ENCODE measurements at places on chromosomes 1 and 21. TPM values are rescaled to one million over a fixed set of nuclear protein-coding genes. Genes with fewer than 3 reads are reported as not detected.
A peak's percentile ranks its signal among the peaks of the same experiment; 100 is the strongest.

The TRIM67 gene
- not detected for total RNA-seq

DNA sequence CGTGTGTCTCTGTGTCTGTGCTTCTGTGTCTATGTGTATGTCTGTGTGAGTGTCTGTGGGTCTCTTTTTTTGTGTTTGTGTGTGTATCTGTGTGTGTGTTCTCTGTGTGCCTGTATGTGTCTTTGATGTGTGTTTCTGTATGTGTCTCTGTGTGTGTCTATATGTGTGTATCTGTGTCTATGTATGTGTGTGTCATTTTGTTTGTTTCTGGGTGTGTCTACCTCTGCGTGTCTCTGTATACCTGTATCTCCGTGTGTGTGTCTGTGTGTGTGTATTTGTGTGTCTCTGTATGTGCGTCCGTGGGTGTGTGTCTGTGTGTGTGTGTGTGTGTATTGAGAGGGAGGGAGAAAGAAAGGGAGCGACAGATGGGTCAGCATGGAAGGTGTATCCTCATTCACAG is 106.3 kb upstream of the TRABD2B start:
- no peaks in the 10 kb centered on the region for H3K4me1 ChIP-seq
- H3K27me3 ChIP-seq: peaks cover 28% of the 10 kb centered on the region
- no peak overlapping the region for H3K27ac ChIP-seq
- H3K36me3 ChIP-seq: no peaks in the 10 kb centered on the region

- H3K27ac ChIP-seq: no peak overlapping the region
- H3K4me3 ChIP-seq: no peak overlapping the region
- DNase-seq: no peak
- peaks cover 52% of the 10 kb centered on the region for H3K4me1 ChIP-seq
- H3K36me3 ChIP-seq: peaks cover 10% of the 10 kb centered on the region
Observed at GRCh38 chr1:12339811-12340543, 110.1 kb downstream of the VPS13D start.

DNA sequence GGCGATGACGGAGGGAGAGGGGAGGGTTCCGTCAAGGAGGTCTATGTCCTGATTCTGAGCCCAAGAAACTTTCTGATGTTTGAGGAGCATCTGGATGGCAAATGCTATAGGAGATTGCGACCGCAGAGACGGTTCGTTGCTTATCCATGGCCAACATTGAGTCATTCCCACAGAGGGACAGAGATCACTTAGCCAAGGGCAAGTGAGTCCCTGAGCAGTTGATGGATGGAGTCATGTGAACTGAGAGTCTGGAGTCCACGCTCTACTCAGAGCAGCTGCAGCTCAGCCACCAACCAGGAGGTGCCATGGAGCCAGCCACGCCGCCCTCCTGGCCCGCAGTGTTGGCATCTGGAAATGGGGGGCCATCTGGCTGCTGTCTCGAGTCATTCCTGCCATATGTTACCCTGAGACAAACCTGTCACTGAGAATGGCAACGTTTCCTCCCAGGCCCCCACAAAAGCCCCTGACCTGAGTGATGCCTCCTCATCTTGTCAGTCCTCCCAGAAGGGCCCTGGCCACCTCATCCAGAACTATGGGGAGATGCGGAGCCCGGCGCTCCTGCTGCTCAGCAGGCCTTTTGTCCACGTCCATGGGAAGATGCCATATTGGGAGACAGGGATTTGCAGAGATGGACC is 58.6 kb downstream of the ATP5PO start:
- H3K27me3 ChIP-seq: no peaks in the 10 kb centered on the region
- no peaks in the 10 kb centered on the region for H3K36me3 ChIP-seq
- no peak overlapping the region for H3K4me3 ChIP-seq
- H3K27ac ChIP-seq: no peak overlapping the region

- no peak overlapping the region for H3K4me3 ChIP-seq
- H3K27me3 ChIP-seq: peaks cover 5% of the 10 kb centered on the region
- no peaks in the 10 kb centered on the region for H3K36me3 ChIP-seq
- H3K27ac ChIP-seq: no peak overlapping the region
Observed at GRCh38 chr1:35656863-35657232, 15.5 kb upstream of the PSMB2 start.

GRCh38 chr1:30475201-30475600 is 248.2 kb downstream of the MATN1 start:
- H3K4me3 ChIP-seq: no peak overlapping the region
- peaks cover 2% of the 10 kb centered on the region for H3K27me3 ChIP-seq
- H3K27ac ChIP-seq: no peak overlapping the region
- no peaks in the 10 kb centered on the region for H3K36me3 ChIP-seq
- no peaks in the 10 kb centered on the region for H3K4me1 ChIP-seq

- peaks cover 3% of the 10 kb centered on the region for H3K4me1 ChIP-seq
- peaks cover 38% of the 10 kb centered on the region for H3K36me3 ChIP-seq
- no peaks in the 10 kb centered on the region for H3K27me3 ChIP-seq
- no peak overlapping the region for H3K27ac ChIP-seq
Observed at GRCh38 chr1:163275222-163275621, 46.5 kb upstream of the NUF2 start.

The TMCC2 gene
- 3.9 TPM for total RNA-seq

DNA sequence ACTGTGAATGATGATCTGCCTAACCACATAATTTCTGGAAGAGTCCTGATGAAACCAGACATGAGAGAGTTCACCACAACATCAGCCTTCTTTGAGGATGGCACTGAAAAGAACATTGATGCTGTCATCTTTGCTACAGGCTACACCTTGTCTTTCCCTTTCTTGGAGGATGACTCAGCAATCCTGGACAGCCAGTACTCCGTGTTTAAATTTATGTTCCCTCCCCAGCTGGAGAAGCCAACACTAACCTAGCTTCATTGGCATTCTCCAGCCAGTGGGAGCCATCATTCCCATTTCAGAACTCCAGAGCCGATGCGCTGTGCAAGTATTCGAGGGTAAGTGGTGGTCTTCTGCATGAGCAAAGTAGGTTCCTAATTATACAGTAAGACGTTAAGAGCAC is 164.1 kb upstream of the POGK start:
- H3K27me3 ChIP-seq: no peaks in the 10 kb centered on the region
- H3K4me1 ChIP-seq: peaks cover 6% of the 10 kb centered on the region
- no peak overlapping the region for H3K4me3 ChIP-seq
- no peak overlapping the region for H3K27ac ChIP-seq

DNA sequence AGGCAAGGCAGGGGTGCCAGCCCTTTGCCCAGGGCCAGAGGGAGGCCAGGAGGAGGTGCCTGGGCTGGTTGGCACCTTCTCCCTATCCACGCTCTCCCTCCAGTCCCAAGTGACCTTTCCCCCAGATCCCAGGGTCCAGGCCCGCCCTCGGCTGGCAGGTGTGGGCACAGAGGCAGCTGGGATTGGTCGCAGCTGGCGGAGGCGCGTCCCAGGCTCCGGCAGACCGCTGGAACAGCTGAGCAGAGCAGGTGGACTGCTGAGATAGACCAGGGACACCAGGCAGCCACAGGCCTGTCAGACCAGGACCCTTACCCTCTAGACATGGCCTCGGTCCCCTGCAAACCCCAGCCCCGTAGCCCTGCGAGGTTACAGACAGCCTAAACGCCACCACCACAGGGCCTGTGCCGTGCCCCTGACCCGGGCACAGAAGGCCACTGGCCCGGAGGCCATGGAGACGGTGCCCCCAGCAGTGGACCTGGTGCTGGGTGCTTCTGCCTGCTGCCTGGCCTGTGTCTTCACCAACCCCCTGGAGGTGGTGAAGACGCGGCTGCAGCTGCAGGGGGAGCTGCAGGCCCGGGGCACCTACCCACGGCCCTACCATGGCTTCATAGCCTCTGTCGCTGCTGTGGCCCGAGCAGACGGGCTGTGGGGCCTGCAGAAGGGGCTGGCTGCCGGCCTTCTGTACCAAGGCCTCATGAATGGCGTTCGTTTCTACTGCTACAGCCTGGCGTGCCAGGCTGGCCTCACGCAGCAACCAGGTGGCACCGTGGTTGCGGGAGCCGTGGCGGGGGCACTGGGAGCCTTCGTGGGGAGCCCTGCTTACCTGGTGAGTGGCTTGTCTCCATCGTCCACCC is at the start of gene SLC25A34:
Gene SLC25A34, plus strand, starts transcription at position 221 of the 854 bp plus-strand sequence. Its CDS starts 228 bp downstream, at position 449.
- H3K27ac ChIP-seq: peak within 1 kb of the TSS; percentile 11
- H3K4me3 ChIP-seq: no peak within 1 kb of the TSS
- H3K36me3 ChIP-seq: peaks cover 24% of the 10 kb centered on the region

The IKBKE gene
- 87.3 TPM for total RNA-seq

The C8A gene
- total RNA-seq: not detected

- DNase-seq: no peak
- no peak overlapping the region for H3K4me3 ChIP-seq
- no peak overlapping the region for H3K27ac ChIP-seq
Observed at GRCh38 chr1:69086148-69086547, 481.6 kb upstream of the LRRC7 start.

GRCh38 chr1:97091263-97091662 is 369.7 kb downstream of the PTBP2 start:
- H3K4me1 ChIP-seq: no peaks in the 10 kb centered on the region
- no peak for DNase-seq
- no peak overlapping the region for H3K27ac ChIP-seq
- H3K4me3 ChIP-seq: no peak overlapping the region
- H3K36me3 ChIP-seq: peaks cover 16% of the 10 kb centered on the region

The GUCA2B gene
- total RNA-seq: not detected

- DNase-seq: no peak
- peaks cover 17% of the 10 kb centered on the region for H3K36me3 ChIP-seq
- H3K4me3 ChIP-seq: no peak overlapping the region
- no peak overlapping the region for H3K27ac ChIP-seq
- H3K27me3 ChIP-seq: no peaks in the 10 kb centered on the region
Observed at GRCh38 chr1:22454476-22455056, 2.9 kb downstream of the ZBTB40 start.

The NHLH1 gene
- total RNA-seq: 0.47 TPM

DNA sequence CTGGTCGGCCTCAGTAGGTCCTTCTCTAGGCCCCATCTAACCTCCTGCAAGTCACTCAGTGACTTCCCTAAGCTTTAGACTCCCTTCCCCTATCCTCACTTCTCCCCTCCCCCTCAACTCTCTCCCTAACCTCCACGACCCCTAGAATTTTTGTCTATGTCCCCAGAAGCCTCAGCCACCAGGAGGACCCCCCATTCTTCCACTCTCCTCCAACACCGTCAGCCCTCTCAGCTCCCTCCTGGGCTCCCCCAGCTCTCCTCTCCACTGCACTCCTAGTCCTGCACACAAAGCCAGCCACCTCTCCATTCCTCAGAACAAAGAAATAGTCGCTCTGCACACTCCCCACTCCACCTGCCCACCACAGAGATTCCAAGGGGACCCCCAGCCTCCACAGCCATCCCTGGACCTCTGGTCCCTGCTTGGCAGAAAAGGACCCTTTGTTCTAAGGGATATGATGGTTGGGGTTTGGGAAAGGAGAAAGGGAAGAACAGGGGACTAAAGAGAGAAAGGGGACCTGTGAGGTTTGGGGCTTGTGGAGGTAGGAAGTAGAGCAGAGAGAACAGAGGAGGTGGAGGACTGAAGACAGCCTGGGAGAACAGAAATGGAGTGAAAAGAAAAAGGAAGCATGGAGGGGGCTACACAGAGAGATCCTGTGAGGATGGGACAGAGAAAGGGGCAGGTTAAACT is 2.8 kb downstream of the ARHGEF2 start:
- no peak for DNase-seq
- H3K27ac ChIP-seq: peak overlapping the region; percentile 93
- no peaks in the 10 kb centered on the region for H3K27me3 ChIP-seq
- H3K36me3 ChIP-seq: no peaks in the 10 kb centered on the region
- H3K4me3 ChIP-seq: peak overlapping the region; percentile 99
- peaks cover 78% of the 10 kb centered on the region for H3K4me1 ChIP-seq

The ADORA1 gene
- total RNA-seq: not detected

GRCh38 chr1:41875487-41875886 is 43.2 kb downstream of the HIVEP3 start:
- DNase-seq: no peak
- no peaks in the 10 kb centered on the region for H3K36me3 ChIP-seq
- no peak overlapping the region for H3K27ac ChIP-seq
- no peaks in the 10 kb centered on the region for H3K27me3 ChIP-seq

The CDC14A gene
- total RNA-seq: 63.4 TPM

The FAM72D gene
- not detected for total RNA-seq

The BTBD8 gene
- total RNA-seq: 8.5 TPM

The OPTC gene
- total RNA-seq: not detected

DNA sequence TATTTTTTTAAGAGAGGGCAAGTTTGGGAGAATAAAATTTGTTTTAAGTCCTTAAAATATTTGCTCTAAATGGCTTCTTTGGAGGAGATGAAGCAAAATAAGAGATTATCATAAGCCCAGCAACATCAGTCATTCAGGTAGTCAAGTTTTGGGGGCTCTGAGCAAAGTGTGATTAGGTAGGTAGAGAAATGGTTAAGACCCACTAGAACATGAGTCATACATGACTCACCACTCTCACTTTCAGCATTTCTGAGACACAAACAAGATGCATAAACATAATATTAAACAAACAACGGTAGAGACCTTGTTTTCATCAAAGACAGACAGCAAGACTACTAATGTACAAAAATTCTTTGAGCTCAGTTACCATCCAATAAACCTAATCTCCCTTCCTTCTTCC is 272.2 kb downstream of the LMO4 start:
- peaks cover 9% of the 10 kb centered on the region for H3K27me3 ChIP-seq
- H3K4me1 ChIP-seq: no peaks in the 10 kb centered on the region
- no peaks in the 10 kb centered on the region for H3K36me3 ChIP-seq
- H3K4me3 ChIP-seq: no peak overlapping the region
- H3K27ac ChIP-seq: no peak overlapping the region
- no peak for DNase-seq

The OR10Z1 gene
- not detected for total RNA-seq

DNA sequence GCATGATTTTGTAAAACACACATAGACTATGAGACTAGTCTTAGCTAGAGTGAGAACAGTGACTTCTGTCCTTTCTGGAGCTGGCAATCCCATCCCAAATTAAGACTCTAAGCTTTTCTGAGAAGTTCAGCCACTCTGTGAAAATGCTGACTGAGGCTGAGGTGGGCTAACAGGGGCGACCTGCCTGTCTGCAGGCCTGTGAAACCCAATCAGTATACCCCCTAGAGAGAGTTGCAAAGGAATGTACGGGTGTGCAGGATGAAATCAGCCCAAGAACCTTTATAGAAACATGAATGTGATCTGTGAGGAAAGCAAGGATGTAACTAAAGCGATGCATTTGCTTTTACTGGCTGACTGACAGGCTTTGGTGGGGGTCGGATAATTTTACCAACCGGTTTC is 16.0 kb upstream of the TBX15 start:
- H3K4me1 ChIP-seq: peaks cover 22% of the 10 kb centered on the region
- H3K36me3 ChIP-seq: peaks cover 32% of the 10 kb centered on the region
- H3K27ac ChIP-seq: no peak overlapping the region
- no peak overlapping the region for H3K4me3 ChIP-seq

The SH2D1B gene
- total RNA-seq: 0.19 TPM

- peaks cover 8% of the 10 kb centered on the region for H3K27me3 ChIP-seq
- no peak for DNase-seq
- peaks cover 8% of the 10 kb centered on the region for H3K4me1 ChIP-seq
- H3K36me3 ChIP-seq: no peaks in the 10 kb centered on the region
- no peak overlapping the region for H3K4me3 ChIP-seq
Observed at GRCh38 chr1:53574621-53575020, 115.4 kb downstream of the DMRTB1 start.

The HMGCS2 gene
- total RNA-seq: not detected

DNA sequence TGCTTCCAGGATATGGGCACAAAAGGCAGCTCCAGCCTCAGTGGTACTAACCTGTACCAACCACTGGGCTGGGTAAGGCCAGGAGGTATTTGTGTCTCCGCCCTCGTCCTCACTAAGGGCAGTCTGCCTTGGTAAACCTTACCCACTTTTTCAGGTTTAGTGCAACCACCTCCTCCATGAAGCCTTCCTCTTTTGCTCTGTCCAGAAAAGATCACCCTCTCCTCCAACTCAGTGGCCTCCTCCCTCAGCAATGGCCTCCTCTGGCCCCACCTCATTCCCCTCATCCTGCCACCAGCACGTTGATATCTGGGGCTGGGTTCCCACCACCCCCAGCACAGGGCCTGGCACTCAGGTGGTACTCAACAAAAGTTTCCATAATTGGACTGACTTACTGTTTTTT is 161.5 kb downstream of the GRIK3 start:
- H3K27ac ChIP-seq: no peak overlapping the region
- DNase-seq: no peak
- H3K36me3 ChIP-seq: no peaks in the 10 kb centered on the region
- peaks cover 9% of the 10 kb centered on the region for H3K27me3 ChIP-seq
